ENCODE measurements at places on chromosomes 12 and 14. TPM values are rescaled to one million over a fixed set of nuclear protein-coding genes. Genes with fewer than 3 reads are reported as not detected.

- DNase-seq = no peak
Observed at GRCh38 chr12:80593766-80594165, 113.7 kb upstream of the MYF6 start.

GRCh38 chr12:68919581-68920239, 13.3 kb downstream of the CPM start:
- no peak for DNase-seq

FSCB gene
- polyA plus RNA-seq = not detected

GRCh38 chr14:97057238-97058073, 260.3 kb downstream of the VRK1 start:
- DNase-seq = no peak

GRCh38 chr14:29580763-29581162, 346.9 kb downstream of the PRKD1 start:
- no peak for DNase-seq

GRCh38 chr12:93177208-93178153, 200.2 kb upstream of the NUDT4 start:
- no peak for DNase-seq

DNA sequence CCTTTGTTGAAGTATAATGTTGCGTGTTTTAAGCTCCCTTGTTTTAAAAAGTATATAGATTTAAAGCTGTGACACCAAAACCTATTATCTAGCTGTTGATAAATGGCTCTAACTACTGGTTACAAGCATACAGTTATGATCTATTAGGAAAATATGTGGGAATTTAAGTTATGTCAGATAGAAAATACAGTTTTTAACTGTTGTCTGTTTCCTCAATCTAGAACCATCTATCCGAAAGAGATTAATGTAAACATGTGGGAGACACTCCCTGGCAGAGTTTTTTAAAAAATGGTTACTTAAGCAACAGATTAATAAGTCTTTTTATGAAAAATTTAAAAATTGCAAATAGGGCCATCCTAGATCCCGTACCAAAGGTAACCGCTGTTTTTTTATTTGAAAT, 8.2 kb downstream of the RPL36AL start:
- no peak for DNase-seq

MIPOL1 gene
- polyA plus RNA-seq = 8.9 TPM

RD3L gene
- polyA plus RNA-seq = not detected

REP15 gene
- polyA plus RNA-seq = 1.1 TPM

GRCh38 chr12:131258398-131258797, 304.7 kb downstream of the ADGRD1 start:
- DNase-seq = no peak

GRCh38 chr12:110927546-110927945, 7.2 kb upstream of the MYL2 start:
- DNase-seq = no peak

DNA sequence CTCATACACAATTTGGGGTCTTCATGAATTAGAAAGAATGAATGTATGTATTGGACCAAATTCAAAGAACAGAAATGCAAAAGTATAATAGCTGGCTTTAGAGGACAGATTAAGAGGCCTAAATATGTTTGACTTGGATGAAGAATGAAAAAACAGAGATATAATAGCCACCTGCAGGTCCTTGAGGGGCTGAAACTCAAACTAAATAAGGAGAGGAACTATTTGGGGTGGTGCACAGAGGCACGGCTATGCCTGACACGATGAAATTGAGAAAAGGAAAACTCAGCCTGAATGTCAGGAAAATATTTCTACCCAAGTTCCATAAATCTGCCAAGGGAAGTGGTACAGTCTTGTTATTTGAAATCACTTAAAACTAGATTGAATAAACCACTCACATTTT, 222.9 kb upstream of the DDHD1 start:
- no peak for DNase-seq

- peak; percentile 15 for DNase-seq
Observed at GRCh38 chr14:21913759-21914158, 240.1 kb upstream of the OR4E1 start.

- no peak for DNase-seq
Observed at GRCh38 chr14:39229222-39229543, 4.5 kb upstream of the MIA2 start.

- no peak for DNase-seq
Observed at GRCh38 chr14:42011221-42011620, 404.5 kb downstream of the LRFN5 start.

ZFHX2 gene
- 2.9 TPM for polyA plus RNA-seq

Measured in muscle of arm (tissue), 14 donors.